Thoracic aorta (tissue), 2 donors: ENCODE measurements at places on chromosomes 6 and 20. TPM values are rescaled to one million over a fixed set of nuclear protein-coding genes. Genes with fewer than 3 reads are reported as not detected.

DNA sequence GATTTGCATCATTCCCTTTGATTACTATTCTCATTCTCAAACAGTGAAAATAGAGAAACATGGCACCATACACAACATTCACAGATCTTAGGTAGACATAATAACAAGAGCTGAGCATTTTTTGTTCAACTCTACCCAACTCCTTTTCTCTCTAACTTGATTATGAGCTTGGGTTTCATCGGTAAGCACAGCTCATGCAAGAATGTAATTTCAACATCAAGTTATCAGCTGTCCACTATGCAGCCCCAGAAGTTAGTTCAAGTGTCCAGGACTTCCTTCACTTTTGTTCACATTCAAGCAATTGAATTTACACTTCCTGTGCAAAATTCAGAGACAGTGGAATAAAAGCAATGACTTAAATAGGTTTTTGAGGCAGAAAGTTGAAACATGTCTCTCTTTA lies 297.7 kb upstream of the SASH1 start:
- DNase-seq: no peak
- no peaks in the 10 kb centered on the region for H3K27me3 ChIP-seq
- H3K27ac ChIP-seq: no peak overlapping the region
- no peak overlapping the region for H3K4me3 ChIP-seq
- H3K36me3 ChIP-seq: no peaks in the 10 kb centered on the region
- no peaks in the 10 kb centered on the region for H3K4me1 ChIP-seq

- H3K4me3 ChIP-seq: no peak overlapping the region
- H3K36me3 ChIP-seq: no peaks in the 10 kb centered on the region
- H3K27me3 ChIP-seq: no peaks in the 10 kb centered on the region
- no peak overlapping the region for H3K27ac ChIP-seq
- H3K4me1 ChIP-seq: no peaks in the 10 kb centered on the region
These were observed 27.3 kb upstream of the ZBTB24 start for GRCh38 chr6:109510358-109510757.

DNA sequence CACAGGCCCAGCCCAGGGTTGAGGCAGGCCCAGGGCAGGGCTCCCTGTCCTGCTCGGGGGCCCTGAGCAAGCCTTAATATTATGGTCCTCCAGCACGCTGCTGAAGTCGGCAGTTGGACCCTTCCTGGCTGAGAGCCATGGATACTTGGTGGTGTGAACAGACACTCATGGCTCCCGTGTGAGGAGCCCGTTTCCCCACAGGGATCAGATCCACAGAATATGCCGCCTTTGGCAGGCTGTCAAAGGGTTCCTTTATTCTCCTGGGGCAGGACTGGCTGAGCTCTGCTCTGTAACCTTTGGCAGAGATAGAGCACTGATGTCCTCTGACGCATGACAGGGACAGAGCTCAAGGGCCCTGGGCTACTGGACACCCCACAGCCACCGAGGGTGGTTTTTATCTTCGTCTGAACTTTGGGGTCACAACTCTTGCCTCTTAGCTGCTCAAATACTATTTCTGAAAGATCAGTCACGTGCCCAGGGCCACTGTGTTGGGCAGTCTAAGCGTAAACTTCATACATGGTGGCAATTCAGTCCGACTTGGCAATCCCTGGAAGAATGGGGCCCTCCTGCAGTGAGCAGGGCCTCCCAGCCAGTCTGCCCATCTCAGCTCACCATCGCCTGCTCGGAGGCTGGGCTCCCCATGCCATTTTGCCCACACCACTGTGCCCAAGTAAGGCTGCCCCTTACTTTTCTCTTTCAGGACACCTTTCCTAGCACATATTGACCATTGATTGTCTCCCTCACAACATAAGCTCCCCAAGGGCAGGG lies 49.1 kb downstream of the TTI1 start:
- H3K4me1 ChIP-seq: peaks cover 37% of the 10 kb centered on the region
- peaks cover 13% of the 10 kb centered on the region for H3K36me3 ChIP-seq

DNA sequence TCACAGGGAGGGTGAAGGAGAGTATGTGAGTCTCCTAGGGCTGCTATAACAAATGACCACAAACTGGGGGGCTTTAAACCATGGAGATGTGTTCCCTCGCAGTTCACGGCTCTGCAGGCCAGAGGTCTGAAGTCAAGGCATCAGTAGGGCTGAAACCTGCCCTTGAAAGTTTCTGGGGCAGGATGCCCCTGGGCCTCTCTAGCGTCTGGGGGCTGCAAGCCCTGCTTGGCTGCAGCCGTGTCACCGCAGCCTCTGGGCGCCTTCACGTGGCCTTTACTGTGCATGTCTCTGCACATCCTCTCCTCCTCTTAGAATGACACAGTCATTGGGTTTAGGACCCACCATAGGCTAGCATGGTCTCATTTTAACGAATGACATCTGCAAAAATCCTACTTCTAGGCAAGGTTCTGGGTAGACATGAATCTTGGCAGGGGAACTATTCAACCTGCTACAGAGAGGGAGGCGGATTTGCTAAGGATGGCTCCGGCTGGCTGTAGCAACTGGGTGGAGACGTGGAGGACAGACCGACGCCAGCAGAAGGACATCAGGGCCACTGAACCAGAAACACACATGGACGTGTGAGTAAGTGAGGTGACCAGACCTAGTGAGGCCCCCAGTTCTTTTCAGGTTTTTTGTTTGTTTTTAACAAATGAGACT lies 58.6 kb downstream of the PHACTR3 start:
- H3K36me3 ChIP-seq: no peaks in the 10 kb centered on the region
- H3K4me3 ChIP-seq: no peak overlapping the region
- DNase-seq: no peak
- H3K27ac ChIP-seq: no peak overlapping the region

- no peaks in the 10 kb centered on the region for H3K27me3 ChIP-seq
- H3K4me3 ChIP-seq: no peak overlapping the region
- no peak overlapping the region for H3K27ac ChIP-seq
- peaks cover 4% of the 10 kb centered on the region for H3K4me1 ChIP-seq
These were observed 67.5 kb downstream of the MTHFD1L start for GRCh38 chr6:150932996-150933395.

GRCh38 chr6:99350573-99350972 lies 1.1 kb upstream of the FAXC start:
- H3K4me3 ChIP-seq: peak overlapping the region; percentile 88
- no peaks in the 10 kb centered on the region for H3K36me3 ChIP-seq

GRCh38 chr6:52667572-52667971 lies 3.3 kb upstream of the TMEM14A start:
- no peaks in the 10 kb centered on the region for H3K27me3 ChIP-seq
- H3K36me3 ChIP-seq: no peaks in the 10 kb centered on the region
- no peak overlapping the region for H3K27ac ChIP-seq
- DNase-seq: no peak

GRCh38 chr6:142886431-142887170 lies 58.4 kb downstream of the HIVEP2 start:
- no peaks in the 10 kb centered on the region for H3K27me3 ChIP-seq
- H3K36me3 ChIP-seq: no peaks in the 10 kb centered on the region
- H3K4me1 ChIP-seq: peaks cover 15% of the 10 kb centered on the region
- no peak for DNase-seq
- H3K27ac ChIP-seq: no peak overlapping the region

DNA sequence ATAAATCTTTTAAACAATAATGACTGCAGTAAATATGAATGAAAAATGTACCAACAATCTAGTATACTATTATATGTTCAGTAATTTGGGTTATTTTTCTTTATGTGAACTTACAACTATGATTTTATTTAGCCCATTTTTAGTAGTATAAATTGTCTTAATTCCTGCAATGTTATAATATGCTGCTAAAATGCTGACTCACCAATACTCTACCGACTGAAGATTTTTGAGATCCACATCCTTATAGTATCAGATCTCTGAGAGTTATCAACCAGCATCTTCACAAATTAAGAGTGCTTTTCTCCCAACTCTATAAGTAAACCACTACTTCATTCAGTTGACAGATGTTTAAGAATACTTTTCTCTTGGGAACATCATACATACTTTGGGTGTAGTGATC lies 16.6 kb downstream of the CDC40 start:
- no peak for DNase-seq
- H3K36me3 ChIP-seq: peaks cover 6% of the 10 kb centered on the region
- H3K4me3 ChIP-seq: no peak overlapping the region
- H3K27ac ChIP-seq: no peak overlapping the region
- H3K4me1 ChIP-seq: peaks cover 8% of the 10 kb centered on the region
- H3K27me3 ChIP-seq: no peaks in the 10 kb centered on the region

DNA sequence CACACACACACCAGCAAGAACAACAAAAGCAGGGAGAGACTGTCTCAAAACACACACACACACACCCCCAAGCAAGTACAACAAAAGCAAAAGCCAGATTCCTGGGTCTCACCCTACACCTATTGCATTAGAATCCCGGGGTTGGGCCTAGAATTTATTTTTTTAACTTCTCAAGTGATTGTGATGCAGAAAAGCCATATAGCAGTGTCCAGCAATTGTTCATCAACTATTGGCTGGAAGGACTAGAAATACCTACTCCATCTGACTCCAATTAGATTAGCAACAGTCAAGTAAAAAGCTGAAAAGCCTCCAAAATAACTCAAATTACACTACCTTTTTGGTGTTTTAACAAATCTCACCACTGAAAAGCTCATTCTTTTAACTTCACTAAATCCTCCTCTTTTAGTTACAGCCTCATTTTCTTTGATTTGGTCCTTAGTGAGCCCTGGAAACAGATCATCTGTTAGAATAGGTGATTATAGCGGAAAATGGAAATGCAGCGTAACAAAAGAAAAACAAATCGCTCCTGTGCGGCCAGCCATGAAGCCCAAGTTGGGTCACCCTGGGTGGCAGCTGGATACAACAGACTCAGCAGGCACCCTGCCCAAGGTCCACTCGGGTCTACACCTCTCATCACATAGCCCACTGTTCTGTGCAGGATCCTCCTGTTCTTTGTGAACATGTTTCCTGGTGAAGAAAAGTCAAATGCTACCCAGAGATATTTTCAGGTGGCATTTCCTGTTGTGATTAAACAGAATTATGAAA lies 38.7 kb downstream of the STAU1 start:
- H3K27ac ChIP-seq: no peak overlapping the region
- peaks cover 22% of the 10 kb centered on the region for H3K36me3 ChIP-seq
- H3K4me3 ChIP-seq: no peak overlapping the region

- no peaks in the 10 kb centered on the region for H3K27me3 ChIP-seq
- H3K4me3 ChIP-seq: no peak overlapping the region
- no peaks in the 10 kb centered on the region for H3K36me3 ChIP-seq
- DNase-seq: no peak
- H3K27ac ChIP-seq: no peak overlapping the region
These were observed 128.3 kb downstream of the TSHZ2 start for GRCh38 chr20:53100476-53100911.

Gene COX4I2
- 4.9 TPM for total RNA-seq

Gene HLA-DRB5
- total RNA-seq: 3.4 TPM

Gene UNC5CL
- 2.2 TPM for total RNA-seq

Gene EBF4
- 14.1 TPM for total RNA-seq

Gene TULP1
- total RNA-seq: not detected

Gene TAB2
- total RNA-seq: 56.0 TPM

Gene KIF3B
- 30.7 TPM for total RNA-seq

Gene C20orf144
- total RNA-seq: not detected
